ENCODE measurements at places on chromosomes 2 and 18.

DNA sequence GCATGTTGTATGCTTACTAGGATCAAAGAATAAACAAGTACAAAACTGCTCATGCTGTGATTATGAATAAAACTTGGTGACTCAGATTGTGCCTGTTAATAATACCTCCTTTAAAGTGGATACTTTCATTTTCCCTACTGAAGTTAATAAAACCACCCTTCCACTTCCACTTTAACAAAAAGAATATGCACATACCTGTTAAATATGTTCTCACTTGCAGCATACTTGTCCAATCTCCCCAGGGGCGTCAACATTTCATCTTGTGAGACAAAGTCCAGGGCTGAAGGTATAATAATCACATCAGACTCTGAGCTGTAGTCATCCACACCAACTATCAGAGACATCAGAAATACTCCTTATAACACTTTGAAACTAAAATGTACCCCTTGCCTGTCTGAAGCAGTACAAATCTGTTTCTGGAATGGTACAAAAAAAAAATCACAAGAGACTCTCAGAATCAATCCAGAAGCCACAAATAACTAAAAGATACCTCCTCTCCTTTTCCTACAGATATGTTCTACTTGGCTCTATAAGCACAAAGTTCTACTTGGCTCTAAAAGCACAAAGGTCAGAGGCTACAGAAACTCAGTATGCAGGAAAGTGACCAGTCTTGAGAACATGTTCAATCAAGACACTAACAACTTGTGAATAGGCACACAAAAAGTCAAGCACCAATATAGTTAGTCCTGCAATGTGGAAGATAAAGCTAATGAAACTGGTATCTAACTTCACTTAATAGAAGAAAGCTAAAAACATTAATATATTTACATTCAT, 19.3 kb downstream of the PPP4R1 start:
- DNase-seq, result no peak

DNA sequence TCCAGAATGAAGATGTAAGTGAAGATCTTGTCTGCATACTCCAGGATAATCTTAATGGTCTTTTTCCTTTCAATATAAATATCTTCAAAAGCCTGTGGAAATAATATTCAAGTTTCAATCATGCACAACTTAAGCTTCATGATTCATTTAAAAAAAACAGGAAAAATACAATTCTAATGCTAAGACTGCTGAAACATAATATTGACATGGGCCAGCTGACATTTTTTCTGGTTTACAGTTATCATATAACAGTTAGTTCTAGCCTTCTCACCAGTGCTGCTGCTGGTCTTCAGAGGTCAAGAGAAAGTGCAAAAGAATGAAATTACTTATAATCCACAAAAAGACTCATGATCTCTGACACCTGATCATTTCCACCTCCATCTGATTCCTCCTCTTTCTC, 110.4 kb upstream of the SCN1A start:
- no peak for DNase-seq

DNA sequence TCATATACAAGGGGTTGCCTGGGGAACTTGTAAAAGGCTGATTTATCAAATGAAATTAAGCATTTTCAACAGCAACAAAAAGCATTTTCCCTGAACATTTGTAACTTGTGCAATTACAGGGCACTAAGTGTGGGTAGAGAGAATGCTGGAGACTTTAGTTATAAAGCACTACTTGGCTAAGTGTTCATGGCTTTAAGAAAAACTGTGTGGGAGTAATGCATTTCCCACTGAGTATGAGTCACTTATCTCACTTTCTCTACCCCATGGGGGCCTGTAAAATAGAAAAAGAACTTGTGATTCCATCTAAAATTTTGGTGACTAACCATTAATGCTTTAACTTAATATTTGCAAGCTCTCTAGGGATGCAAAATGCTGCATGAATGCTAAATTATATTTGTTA, 193.4 kb downstream of the CCDC102B start:
- DNase-seq, result no peak

GRCh38 chr2:235659767-235660322, 166.0 kb downstream of the AGAP1 start:
- DNase-seq, result no peak

GRCh38 chr2:33275689-33276444, 200.6 kb upstream of the RASGRP3 start:
- no peak for DNase-seq

GRCh38 chr2:24010477-24011249, 778 bp downstream of the MFSD2B start:
- DNase-seq, result no peak

DNA sequence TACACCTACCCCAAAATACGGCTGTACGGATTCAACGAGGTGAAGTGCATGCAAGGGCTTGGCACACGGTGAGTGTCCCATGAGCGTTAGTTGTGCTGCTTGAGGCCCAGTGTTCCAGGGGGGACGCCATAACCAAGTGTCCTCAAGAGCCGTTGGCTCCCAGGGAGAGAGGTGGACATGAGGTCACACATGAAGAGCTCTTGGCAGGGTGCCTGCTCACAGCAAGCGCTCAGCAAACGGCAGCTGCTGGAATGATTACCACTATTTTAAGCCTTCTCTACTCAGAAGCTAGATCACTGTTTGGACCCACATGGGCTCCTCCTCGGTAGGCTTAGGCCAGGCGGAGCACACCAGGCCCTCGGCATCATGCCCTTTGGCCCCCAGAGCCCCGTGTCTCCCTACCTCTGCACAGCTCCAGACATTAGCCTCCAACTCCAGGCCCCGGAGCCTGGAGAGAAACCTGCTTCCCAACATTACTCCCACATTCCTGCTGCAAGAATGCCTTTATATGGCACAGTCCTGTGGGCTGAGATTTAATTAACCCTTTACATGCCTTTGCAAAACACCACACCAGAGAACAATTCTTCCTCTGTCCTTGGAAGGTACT, 68.4 kb upstream of the PPP1CB start:
- no peak for DNase-seq

GRCh38 chr2:227238238-227239237, 74.1 kb downstream of the COL4A3 start:
- peak; percentile 59 for DNase-seq

GRCh38 chr2:119416299-119416923, 15.2 kb upstream of the TMEM37 start:
- no peak for DNase-seq

DNA sequence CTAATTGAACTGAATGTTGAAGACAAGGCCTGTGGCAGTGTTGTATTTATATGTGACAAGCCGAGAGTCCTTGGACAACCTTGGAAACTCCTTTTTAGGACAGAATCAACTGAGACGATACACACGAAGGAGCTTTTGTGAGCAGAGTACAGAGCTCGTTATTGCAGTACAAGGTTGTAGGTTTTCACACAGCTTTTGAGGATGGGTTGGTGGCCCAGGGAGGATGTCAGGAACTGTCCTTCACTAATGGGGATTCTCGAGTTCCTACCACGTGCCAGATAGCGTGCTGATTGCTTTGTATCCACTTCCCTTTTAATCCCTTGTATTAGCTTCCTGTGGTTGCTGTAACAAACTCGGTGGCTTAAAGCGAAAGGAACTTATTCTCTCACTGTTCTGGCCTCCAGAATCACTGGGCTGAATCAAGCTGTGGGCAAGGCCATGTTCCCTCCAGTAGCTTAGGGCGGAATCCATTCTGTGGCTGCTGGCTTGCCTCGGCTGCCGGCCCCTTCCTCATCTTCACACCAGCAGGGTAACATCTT, 20.2 kb downstream of the INPP4A start:
- DNase-seq, result peak; percentile 74

- DNase-seq, result no peak
Observed at GRCh38 chr2:143463719-143464118, 334.5 kb downstream of the ARHGAP15 start.

DNA sequence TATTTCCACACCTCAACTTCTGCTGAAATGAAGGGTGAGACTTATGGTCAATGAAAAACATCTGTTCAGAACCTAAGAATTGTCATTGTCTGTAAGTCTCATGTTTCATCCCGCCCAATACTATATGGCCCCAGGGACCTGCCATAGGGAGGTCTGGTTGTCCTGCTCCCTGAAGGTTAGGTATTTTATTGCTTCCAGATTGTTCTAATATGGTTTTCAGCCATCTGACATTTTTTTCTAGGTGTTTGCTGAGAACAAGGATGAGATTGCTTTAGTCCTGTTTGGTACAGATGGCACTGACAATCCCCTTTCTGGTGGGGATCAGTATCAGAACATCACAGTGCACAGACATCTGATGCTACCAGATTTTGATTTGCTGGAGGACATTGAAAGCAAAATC, 7.3 kb downstream of the XRCC5 start:
- no peak for DNase-seq

GRCh38 chr2:172087780-172088244, 2.5 kb downstream of the DLX1 start:
- no peak for DNase-seq

- DNase-seq, result no peak
Observed at GRCh38 chr2:143264851-143265250, 135.6 kb downstream of the ARHGAP15 start.

DNA sequence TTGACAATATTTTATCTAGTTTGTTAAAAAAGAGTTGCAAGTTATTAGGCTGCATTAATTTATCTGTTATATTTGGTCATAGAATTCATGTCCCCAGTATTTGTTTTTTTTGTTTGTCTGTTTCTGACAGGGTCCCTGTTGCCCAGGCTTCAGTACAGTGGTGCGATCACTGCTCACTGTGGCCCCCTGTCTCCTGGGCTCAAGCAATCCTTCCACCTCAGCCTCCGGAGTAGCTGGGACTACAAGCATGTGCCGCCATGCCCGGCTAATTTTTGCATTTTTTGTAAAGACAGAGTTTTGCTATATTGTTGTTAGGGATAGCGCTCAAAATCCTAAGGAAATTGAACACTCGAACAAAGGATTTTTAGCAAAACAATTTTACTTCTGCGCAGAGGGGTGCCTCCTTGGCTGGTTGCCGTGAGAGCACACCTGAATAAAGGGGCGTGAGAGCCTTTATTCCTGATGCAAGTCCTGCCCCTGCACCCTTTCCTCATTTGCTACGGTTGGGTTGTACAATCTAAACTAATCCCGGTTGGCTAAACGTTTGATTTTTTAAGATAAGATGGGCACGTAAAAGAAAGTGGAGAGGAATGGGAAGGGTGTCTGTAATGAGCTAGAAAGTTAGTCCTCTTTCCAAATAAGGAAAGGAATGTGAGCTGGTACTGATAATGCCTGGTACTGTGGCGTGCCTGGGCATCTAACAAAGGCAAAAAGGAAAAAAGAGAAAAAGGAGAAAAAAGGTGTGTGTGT, 65.5 kb downstream of the COMMD1 start:
- no peak for DNase-seq

DNA sequence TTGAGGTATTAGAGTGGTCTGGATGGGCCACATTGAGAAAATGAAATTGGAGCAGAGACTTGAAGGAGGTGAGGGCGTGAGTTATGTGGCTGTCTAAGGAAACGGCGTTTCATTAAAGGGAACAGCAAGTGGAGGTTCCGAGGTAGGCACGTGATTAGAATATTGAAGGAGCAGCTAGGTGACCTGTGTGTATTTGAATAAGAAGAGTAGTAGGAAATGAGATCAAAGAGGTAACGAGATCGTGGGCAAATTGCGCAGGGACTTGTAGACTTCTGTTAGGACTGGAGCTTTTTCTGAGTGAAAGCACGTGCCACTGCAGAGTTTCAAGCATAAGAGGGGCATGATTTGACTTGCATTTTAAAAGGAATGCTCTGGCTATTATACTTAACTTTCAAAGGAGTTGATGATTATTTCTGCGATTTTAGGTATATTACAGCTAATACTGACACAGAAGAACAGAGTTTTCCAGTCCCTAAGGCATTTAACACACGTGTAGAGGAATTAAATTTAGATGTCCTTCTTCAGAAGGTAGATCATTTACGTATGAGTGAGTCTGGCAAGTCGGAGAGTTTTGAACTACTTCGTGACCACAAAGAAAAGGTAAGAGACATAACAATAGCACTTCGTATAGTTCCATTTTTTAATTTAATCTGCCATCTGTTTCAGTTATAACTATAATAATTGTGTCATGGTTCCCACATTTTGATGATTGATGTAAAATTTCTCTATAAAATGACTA, 48.7 kb downstream of the RMDN2 start:
- DNase-seq, result no peak

- no peak for DNase-seq
Observed at GRCh38 chr18:9839853-9840252, 45.9 kb upstream of the TXNDC2 start.

Measured in DND-41 (cell line).